ENCODE measurements at places on chromosomes 7 and 10.

DNA sequence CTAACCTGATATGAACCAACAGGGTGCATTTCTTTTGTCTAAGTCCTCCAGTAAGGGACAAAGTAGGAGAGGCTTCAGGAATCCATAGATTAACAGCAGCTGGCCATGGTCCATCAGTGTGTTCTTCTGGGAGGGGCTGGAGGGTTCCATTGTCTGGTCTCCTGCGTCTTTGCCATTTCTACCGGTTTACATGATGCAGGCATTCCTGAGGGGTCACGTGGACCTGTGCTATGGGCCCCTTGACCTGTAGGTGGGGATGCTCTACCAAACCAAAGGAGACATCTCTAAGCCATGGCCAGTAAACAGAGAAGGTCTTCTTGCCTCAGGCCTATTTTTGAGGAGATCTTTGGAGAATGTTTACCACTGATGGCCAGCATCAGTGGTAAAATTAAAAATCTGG is 28.7 kb upstream of the HABP2 start:
- DNase-seq: no peak

- DNase-seq: no peak
Observed at GRCh38 chr10:130127364-130128061, 8.7 kb upstream of the GLRX3 start.

DNA sequence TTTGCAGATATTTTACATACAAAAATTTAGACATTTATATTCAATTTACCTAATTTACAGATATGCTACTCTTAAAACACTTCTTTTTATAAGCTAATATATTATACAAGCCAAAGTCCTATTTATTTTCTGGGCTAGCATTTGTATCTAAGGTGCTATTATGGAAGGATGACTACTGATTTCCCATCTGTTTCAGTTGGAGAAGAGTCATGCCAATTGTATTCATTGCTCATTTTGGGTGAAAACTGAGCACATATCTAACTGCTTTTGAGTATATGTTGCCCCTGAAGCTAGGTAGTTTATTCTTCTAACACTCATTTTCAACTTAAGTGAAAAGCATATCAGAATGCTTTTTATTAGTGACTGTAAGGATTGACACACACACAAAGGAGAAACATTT is 172.9 kb downstream of the CDK14 start:
- no peak for DNase-seq

GRCh38 chr10:131580076-131580652 is 268.6 kb upstream of the TCERG1L start:
- DNase-seq: no peak

DNA sequence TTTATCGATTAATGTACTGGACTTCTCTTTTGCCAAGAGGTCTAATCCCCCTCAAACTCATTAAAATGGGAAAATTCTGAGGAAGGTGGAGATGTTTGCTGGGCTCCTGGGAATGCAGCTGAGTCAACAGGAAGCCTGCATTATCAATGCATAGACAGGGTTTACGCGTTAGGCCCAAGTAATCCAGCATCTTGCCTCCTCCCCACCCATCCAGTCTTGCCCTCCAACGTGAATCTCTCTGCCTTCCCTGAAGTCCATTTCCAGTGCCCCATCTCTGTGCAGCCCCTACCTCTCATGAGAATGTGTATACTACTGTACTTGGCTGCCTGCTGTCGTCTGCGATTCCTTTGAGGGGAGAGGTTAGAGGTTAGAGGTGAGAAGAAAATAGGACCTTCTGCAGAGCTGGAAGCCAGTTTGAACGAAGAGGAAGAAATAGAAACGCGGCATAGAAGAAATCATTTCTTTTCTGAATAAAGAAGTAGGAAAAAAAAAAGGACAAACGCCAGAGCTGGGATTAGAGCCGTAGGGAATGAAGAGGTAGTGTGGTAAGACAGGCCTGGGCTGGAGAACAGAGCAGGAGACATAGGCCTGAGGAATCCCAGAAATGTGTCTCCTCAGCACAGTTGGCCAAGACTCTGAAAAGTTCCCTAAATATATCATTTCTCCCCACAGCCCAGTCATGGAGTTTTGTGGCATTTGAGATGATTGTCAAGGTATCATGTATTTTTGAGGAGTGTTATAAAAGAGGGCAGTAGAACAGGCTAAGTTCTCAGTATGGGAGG is 75.6 kb downstream of the MYOF start:
- DNase-seq: no peak

- no peak for DNase-seq
Observed at GRCh38 chr10:115525141-115525540, 432.0 kb downstream of the ATRNL1 start.

DNA sequence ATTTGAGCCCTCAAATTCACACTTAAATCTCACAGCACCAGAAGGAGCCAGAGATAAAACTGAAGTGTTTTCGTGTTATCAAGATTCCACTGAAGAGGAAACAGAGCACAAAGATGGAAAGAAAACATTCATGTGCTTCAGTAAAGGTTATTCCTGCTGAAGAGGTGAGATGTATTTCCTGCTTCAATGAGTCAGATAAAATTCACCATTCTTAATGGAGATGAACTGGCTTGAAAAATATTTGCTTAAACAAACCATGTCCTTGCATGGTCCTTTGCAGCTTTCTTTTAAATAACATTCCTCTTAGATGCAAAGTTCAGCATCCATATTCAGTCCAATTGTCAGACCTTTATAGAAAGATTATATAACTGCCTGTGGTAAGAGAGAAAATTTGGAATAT is 294.2 kb downstream of the IPMK start:
- DNase-seq: no peak

GRCh38 chr10:58691528-58691927 is 178.9 kb downstream of the BICC1 start:
- no peak for DNase-seq

DNA sequence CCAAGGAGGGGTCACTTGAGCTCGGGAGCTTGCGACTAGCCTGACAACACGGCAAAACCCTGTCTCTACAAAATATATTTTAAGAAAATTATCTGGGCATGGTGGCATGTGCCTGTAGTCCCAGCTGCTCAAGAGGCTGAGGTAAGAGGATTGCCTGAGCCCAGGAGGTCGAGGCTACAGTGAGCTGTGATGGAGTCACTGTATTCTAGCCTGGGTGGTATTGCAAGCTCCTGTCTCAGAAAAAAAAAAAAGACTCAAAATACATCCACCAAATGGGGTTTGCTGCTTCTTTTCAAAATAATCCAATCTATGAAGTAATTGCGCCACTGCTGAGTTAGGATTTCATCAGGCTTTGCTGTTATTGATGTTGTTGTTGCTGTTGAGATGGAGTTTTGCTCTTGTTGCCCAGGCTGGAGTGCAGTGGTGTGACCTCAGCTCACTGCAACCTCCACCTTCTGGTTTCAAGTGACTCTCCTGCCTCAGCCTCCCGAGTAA is 11.1 kb upstream of the VIM start:
- no peak for DNase-seq

- no peak for DNase-seq
Observed at GRCh38 chr10:48981310-48981907, 41.8 kb upstream of the LRRC18 start.

- no peak for DNase-seq
Observed at GRCh38 chr10:47329855-47330254, 7.6 kb downstream of the GDF2 start.
